ENCODE measurements at places on chromosomes 3 and 15.

- DNase-seq, result no peak
These were observed 247 bp downstream of the FETUB start for GRCh38 chr3:186640473-186640818.

GRCh38 chr3:69579306-69580041, 159.8 kb upstream of the MITF start:
- DNase-seq, result no peak

DNA sequence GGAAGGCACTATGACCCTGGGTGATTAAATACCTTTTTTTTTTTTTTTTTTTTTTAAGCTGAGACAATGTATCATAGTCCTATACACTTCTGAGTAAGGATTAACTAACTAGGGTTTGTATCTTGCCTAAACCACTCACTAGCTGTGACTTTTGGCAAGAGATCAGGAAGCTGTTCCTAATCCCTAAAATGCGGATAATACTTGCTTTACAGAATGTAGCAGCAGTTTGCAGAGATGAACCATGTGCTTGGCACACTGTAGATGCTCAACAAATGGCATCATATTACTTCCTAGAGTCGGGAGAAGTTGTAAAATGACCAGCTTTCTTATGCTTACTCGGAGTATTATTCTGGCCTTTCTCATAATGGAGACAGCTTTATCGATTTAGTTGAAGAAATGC, 25.6 kb upstream of the PYGO1 start:
- no peak for DNase-seq

- no peak for DNase-seq
These were observed 955.0 kb upstream of the ALCAM start for GRCh38 chr3:104411757-104412156.

DNA sequence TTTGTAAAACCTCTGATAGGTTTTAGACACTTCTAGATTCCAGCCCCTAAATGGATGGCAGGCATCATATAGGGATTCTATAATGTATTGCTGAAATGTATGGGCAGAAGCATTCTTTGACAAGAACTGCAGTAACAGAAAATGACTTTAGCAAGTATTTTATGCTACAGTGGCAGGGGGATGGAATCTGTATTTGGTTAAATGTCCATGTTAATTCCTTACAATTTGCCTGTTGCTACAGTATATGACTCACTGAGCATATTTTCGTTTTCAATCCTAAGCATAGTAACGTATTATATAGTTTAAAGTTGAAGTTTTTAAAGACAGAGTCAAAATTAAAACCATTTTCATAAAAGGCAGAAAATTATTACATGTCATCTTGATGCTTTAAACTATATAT, 150.1 kb downstream of the MEX3B start:
- DNase-seq, result no peak

GRCh38 chr3:196517919-196518318, 2.8 kb upstream of the SMCO1 start:
- no peak for DNase-seq

DNA sequence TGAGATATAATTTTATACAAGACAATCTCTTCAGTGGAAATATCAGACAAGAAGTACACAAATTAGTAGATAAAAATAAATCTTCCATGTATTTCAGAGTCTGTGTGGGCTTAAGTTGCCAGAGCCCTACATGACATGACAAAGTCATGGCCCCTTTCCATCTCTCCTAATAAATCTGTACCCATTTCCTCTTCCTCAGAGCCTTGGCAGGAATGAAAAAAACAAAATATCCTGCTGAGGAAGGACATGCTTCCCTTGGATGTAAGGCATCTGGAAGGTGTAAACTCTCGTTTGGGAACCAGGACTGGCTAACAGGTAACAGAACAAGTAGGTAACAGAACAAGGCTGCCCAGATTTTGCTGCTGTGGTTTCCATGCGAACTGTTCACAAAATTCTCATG, 148.1 kb downstream of the SNRK start:
- DNase-seq, result no peak

GRCh38 chr15:73153024-73153423, 100.8 kb downstream of the NEO1 start:
- DNase-seq, result no peak

DNA sequence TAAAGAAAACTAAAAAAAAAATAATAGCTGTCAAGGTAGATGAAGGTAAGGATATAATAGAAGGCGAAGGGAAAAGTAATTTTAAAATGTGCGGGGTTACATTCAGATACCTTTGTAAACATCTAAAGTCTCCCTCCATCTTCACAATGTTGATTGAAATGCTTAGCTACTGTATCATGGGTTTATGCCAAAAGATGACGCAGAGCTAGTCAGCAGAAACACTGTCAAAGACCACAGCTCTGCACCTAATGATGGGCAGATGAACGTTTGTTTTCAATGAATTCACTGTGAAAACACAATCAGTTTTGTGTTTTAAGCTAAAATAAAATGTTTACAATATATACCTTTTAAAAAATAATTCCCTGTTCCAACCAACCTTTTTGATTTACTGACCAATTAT, 61.2 kb downstream of the RFTN1 start:
- DNase-seq, result peak; percentile 35

DNA sequence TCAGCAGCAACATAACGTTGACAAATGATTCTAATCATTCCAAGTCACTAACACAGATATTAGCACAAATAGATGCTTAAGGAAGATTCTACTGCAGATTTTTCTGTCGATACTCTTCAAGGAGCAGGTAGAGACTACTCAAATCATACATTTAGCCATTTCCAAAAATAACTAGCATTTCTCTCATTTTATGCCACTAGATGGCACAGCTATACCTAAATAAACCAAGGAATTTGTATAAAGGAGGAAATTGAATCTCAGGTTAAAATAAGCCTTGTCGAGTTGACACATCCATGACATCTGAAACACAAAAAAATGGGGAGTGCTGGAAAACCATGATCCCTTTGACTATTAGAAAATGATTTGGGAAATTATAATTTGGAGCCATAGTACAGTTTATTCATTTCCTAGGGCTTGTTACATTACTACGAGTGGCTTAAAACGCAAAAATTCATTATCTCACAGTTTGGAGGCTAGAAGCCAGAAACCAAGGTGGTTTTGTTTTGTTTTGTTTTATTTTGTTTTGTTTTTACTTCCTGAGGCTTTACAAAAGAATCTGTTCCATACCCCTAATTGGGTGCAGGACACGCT, 59.5 kb upstream of the STRIT1 start:
- no peak for DNase-seq

- peak; percentile 89 for DNase-seq
These were observed 215.6 kb upstream of the CD96 start for GRCh38 chr3:111326144-111326995.

- DNase-seq, result no peak
These were observed 256.9 kb downstream of the SQOR start for GRCh38 chr15:45891766-45892165.

DNA sequence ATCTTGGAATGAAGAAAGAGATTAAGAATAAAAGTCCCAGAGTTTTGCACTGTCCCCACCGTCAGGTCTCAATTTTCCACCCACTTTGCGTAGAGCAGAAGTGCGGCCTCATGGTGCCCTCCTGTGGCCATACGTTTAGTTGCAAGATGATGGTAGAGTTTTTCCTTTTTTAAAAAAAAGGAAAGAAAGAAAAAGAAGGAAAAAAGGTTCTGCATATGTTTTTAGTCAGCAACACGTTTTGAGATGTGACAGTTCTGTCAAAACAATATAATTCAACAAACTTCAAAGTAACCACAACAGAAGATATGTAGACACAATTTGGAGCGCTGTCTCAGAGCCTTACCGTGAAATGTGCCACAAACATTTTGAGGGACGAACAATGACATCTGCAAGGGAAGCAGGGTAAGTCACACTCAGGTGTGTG, 24.6 kb downstream of the EBLN2 start:
- DNase-seq, result peak; percentile 4

- DNase-seq, result no peak
These were observed 68.1 kb upstream of the ABI3BP start for GRCh38 chr3:101061312-101061711.

DNA sequence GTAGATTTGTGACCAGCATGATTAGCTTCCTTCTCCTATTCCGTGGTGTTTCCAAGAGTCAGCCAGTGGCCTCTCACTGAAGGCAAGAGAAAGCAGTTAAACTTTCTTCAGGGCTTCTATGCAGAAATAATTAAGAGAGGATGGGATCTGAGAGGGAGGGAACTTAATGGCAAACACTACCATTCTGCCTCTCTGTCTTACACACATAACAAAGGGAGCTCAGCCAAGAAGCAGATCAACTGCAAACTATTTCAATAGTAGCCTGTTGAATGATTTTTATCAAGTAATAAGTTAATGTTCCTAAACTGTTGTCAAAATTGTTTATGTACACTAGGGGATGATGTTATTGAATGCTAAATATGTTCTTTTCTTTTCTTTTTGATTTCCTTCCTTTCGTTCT, 11.8 kb downstream of the OXSR1 start:
- no peak for DNase-seq

- no peak for DNase-seq
These were observed 96.4 kb upstream of the BFSP2 start for GRCh38 chr3:133303430-133303829.

DNA sequence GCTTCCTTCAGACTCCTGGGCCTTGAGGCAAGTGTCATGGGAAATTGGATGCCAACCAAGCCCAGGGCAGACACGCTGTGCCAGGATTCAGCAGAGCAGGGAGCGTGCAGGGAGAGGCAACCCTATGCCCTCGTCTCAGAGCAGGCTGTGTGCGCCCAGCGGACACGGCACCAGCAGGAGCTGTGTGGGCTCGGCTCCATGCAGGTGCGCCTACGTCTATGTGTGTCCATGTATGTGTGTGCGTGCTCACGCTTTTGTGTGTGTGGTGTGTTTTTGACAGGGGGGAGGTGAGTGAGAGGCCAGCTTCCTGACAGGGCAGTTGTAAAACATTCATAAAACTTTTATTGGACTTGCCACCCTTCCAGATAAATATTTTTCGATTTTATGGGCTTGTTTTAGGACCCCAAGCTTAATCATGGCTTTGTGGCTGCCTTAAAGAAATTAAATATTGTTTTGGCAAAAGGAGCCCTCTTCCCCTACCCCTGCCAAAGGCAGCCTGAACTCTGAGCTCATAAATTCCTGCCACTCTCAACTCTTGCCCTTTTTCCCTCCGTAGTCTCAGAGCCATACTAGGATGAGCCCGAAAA, 84.4 kb downstream of the DNAJB8 start:
- no peak for DNase-seq

DNA sequence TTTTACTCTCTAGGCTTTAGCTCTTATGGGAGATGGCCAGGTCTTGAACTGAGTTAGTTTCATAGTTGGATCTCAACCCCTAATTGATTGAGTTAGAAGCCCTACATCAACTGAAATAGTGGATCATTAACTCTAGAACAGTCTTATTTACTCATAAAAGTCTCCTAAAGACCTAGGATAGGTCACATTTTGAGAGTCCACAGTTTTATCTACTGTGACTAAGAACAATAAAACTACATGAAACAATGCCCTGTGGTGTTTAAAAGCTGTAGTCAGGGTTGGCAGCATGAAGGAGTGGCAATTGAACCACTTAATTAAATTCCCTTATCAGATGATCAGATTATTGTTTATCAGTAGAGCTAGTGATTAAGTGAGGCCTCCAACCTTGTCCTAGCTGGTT, 22.2 kb upstream of the IDH2 start:
- no peak for DNase-seq

DNA sequence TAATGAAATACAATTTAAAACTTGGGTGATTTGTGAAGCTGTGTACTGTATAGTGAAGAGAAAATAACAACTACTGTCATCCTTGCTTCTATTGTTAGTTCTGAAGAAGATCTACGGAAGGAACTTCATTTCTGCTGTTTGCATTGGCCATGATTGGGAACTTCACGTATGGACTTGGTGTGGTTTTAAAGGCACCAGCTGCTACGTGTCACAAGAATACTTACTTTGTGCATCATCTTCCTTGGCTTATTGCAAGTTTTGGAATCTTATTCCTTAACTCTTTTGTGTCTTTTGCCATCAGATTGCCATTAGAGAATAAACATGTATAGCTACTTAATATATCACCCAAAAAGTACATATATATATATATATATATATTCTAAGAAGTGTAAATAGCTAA, 75.0 kb upstream of the VEPH1 start:
- no peak for DNase-seq

DNA sequence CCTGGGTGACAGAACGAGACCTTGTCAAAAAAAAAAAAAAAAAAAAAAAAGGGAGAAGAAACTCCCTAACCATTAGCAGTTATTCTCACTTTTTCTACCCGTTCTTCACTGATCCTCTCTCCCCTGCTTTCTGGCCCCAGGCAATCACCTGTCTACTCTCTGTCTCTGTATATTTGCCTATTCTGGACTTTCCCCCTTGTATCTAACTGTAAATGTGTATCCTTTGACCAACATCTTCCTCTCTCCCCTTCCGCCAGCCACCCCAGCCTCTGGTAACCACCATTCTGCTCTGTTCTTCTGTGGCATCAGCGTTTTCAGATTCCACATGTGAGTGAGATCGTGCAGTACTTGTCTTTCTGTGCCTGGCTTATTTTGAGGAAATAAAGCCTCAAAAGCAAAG, 6.9 kb downstream of the CYFIP1 start:
- no peak for DNase-seq

DNA sequence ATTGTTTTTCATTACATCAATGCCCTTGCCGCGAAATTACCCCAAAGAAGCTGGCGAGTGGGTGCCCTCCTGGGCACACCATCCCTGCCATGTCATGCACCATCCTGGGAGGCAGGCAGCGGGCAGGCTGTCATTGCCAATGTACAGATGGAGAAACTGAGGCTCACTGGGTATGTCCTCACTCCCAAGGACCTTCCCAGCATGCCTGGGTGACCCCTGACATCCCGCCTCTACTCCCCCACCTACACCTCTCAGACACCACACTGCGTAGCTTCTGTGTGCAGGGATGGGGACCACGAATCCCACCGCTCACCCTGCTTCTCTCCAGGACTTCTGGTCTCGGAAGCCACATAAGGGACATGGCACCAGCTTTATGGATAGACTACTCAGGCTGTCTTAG, 41.0 kb upstream of the SLC41A3 start:
- DNase-seq, result no peak

GRCh38 chr15:79721256-79721655, 175.6 kb downstream of the MTHFS start:
- DNase-seq, result no peak
